ENCODE measurements at places on chromosomes 7 and 10. TPM values are rescaled to one million over a fixed set of nuclear protein-coding genes. Genes with fewer than 3 reads are reported as not detected.

DNA sequence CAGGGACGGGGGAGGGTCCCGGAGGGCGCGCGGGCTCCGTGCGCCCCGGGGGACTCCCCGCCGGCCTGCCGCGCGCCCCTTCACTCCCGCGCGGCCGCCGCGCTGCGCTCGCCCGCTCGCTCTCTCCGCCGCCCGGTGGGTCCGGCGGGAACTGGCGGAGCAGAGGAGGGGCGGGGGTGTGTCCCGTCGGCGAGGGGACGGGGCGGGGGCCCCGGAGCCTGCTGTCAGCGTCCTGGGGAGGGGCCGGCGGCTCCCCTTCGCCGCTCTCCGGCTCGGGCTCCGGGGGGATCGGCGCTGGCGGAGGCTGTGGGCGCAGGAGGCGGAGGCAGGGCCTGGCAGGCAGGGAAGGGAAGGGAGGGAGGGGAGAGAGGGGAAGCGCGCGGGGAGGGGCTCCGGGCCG lies at the start of gene SH3PXD2A:
TSS of gene SH3PXD2A (minus strand) at position 153 of the 400 bp plus-strand sequence. CDS start 310 bp downstream, outside the sequence.
- DNase-seq, result no peak

Gene WEE2
- total RNA-seq, result not detected

Gene RTKN2
- total RNA-seq, result 0.48 TPM

GRCh38 chr7:50539725-50540124 lies 25.5 kb downstream of the DDC start:
- no peak for DNase-seq

GRCh38 chr7:128099204-128099671 lies 68.0 kb upstream of the LRRC4 start:
- no peak for DNase-seq

DNA sequence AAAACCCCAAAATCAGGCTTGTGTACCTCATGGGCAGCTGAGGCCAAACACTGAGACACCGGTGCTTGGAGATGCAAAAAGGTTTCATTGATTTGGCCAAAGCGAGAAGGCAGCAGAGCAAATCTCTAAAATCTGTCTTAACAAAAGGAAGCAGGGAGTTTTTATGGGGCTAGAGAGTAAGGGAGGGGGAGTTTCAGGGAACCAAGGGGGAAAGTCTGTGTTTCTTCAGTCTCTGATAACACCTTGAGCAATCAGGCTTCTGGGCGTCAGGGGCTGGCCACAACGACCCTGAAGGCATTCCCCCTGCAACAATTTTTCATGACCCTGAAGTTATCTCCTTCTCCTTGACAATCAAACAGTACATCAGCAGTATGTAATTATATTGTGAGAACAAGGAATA lies 2.7 kb upstream of the ZNF786 start:
- DNase-seq, result no peak

Gene HMX2
- total RNA-seq, result not detected
